Dorsolateral prefrontal cortex (tissue), 122 donors: ENCODE measurements at places on chromosomes 7 and 10.
A peak's percentile ranks its signal among the peaks of the same experiment; 100 is the strongest.

DNA sequence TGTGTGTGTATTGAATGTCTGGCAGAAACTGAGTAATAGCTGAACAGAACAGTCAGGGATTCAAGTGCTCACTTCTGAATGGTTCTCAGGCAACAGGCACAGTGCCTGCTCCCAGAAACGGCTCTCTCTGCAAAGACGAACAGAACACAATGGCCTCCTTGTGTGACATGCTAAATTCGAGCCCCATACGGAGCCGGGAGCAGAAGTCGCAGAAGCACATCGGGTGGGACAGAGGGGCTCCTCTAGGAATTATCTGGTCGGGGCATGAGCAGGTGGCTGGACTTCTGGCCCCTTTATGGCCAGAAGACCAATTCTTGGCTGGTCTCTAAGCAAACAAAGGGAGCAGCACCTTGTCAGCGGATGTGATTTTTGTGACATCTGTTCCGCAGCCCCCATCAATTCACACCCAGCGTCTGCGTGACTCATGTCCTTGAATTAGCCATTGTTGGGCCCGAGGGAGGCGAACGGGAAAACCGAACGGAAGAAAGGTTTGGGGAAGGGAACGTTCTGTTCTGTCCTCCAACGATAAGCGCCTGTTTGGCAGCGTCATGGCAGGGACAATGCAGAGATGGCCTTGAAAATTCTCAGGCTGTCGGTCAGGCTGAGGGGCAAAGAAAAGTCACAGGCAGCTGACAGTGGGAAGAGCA is 47.3 kb upstream of the NPTX2 start:
- DNase-seq = peak; percentile 88

- peak; percentile 62 for DNase-seq
Observed at GRCh38 chr10:114043532-114044246, at the start of gene ADRB1. TSS of gene ADRB1 (plus strand) at chr10:114043866. CDS start at chr10:114044133, 267 bp downstream.

DNA sequence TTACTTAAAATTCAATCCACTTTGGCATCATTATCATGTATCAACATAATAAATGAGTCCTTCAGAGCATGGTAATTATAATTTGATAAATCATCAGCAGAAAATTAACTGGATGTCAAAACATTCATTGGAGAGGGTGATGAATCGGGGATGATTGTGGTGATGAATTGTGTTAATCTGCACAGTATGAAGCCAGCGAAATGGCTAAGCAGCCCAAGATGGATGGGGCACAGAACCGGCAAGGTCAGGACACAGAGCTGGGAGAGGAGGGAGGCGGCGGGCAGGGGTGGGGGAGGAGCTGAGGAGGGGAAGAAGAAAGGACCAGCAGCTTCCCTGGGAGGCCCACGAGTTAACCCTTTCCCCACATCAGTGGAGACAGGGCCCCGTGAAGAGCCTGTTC is 536.1 kb downstream of the LRMDA start:
- no peak for DNase-seq

DNA sequence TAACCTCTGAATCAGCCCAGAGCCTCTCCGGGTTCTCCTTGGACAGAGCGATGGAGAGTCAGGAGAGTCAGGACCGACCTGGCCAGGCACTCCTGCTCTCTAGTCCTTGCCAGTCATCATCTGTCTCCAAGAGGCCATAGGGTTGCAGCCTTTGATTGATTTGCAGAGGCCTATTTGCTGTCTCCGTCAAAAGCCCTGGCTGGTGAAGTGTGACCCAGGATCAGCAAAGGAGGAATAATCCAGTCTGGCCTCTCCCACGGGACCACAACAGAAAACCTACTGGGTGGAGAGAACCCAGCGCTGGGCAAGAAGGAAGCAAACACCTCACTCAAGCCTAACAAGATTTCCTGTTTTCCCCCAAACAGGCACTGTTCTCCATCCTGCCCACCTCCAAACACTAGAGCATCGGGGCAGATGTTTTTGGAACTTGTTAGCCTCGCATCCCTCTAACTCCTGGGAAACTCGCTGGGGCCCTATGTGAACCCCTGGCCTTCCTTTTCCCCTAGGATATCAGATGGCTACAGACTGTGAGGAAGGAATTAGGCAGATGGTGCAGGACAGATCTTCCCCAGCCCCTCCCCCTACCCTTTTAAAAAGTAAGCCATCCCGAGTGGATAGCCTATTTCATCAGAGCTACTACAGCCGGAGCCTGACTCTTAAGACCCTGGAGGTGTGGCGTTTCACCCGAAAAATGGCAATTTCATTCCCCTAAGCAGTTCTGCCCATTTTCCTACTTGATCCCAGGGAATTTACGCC is 54.3 kb downstream of the PODXL start:
- DNase-seq = no peak

DNA sequence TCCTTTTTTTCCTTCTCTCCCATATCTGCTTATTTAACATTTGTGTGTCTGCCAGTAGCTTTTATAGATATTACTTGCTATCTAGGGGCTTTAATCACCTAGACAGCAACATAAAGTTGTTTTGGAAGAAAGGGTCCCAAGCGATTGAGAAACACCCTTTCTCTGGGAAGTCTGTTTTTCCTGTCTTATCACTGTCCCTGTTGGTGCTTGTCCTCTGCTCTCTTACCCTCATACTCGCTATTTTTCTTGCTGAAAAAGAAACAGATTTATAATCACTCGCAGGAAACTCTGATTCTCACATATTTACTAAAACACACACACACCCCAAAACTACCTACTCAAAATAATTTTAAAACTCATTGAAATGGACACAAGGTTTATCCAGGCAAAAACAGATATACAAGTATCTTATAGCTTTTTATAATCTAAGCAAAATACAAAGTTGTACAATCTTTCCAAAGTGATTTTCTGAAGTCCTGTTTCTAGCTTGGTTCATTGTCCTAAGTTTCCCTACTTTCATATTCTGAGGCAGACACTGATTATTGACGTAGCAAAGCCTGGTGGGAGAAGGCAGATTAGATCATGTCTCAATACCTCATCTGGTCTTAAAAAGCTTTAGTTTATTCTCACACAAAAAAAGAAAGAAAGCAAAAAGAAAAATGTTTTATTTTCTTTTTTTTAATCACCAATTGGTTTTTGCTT is 157.3 kb downstream of the CACNA2D1 start:
- DNase-seq = no peak
